ENCODE measurements at places on chromosomes 4 and X. TPM values are rescaled to one million over a fixed set of nuclear protein-coding genes. Genes with fewer than 3 reads are reported as not detected.

- peaks cover 12% of the 10 kb centered on the region for H3K27me3 ChIP-seq
- peak overlapping the region; percentile 63 for H3K27ac ChIP-seq
- peak; percentile 61 for DNase-seq
Measured at GRCh38 chr4:145936997-145937901, 1.4 kb downstream of the ZNF827 start.

- no peak for DNase-seq
- peaks cover 15% of the 10 kb centered on the region for H3K36me3 ChIP-seq
- H3K27ac ChIP-seq, result no peak overlapping the region
- H3K27me3 ChIP-seq, result no peaks in the 10 kb centered on the region
Measured at GRCh38 chr4:106315476-106315967, 487 bp downstream of the TBCK start.

GRCh38 chr4:34271479-34272355, 1972.6 kb downstream of the ARAP2 start:
- no peaks in the 10 kb centered on the region for H3K27me3 ChIP-seq
- no peak overlapping the region for H3K27ac ChIP-seq
- DNase-seq, result no peak

DNA sequence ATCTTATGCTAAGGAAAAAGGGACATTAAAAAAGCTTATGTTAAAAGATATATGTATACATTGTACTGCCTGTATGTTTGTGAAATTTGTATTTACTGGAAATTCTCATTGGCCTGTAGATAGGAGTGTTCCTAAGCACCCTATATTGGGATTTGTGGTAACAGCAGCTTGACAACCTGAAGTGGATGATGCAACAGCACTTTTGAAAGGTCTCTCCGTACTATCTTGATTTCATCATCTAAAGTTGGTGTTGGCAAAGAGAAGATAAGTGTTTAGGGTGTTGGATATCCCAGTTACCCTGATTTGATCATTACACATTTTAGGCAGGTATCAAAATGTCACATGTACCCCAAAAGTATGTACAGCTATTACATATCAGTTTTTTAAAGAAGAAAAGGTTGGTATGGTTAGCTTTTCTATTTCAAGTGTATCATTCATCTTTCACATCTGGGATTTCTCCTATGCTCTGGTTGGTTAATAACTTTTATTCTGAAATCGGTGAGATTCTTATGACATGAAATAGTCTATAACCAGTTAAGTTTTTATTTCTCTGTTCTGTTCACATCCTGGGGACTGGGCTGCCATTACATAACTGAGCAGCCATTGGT, 10.3 kb downstream of the HADH start:
- no peaks in the 10 kb centered on the region for H3K27me3 ChIP-seq
- no peak for DNase-seq

GRCh38 chr4:19577097-19577496, 674.6 kb upstream of the SLIT2 start:
- no peaks in the 10 kb centered on the region for H3K4me1 ChIP-seq
- no peak overlapping the region for H3K4me3 ChIP-seq
- H3K36me3 ChIP-seq, result no peaks in the 10 kb centered on the region
- DNase-seq, result no peak
- no peak overlapping the region for H3K27ac ChIP-seq

DNA sequence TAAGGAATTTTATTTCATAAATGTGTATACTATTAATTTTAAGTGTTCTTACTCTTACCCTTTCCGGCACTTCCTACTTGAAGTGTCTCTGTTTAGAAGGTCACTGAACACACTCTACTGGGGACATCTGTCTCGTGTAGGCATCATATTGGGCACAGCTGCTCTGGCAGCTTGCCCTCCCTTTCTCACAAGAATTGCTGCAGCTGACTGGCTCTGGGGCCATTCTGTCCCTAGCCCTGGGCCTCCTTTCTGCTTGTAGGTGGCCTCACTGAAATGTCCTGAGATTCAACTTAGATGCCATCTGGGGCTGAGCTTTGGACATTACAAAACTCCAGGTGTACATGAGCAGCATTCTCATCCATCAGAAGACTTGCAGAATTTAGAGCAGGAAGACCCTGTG, 49.6 kb downstream of the SMAD1 start:
- H3K27ac ChIP-seq, result no peak overlapping the region
- H3K4me3 ChIP-seq, result no peak overlapping the region
- H3K36me3 ChIP-seq, result no peaks in the 10 kb centered on the region
- no peaks in the 10 kb centered on the region for H3K4me1 ChIP-seq

GRCh38 chr4:153622778-153623240, 61.3 kb upstream of the TLR2 start:
- peaks cover 9% of the 10 kb centered on the region for H3K4me1 ChIP-seq
- no peak overlapping the region for H3K4me3 ChIP-seq
- H3K36me3 ChIP-seq, result peaks cover 65% of the 10 kb centered on the region
- no peak overlapping the region for H3K27ac ChIP-seq

DNA sequence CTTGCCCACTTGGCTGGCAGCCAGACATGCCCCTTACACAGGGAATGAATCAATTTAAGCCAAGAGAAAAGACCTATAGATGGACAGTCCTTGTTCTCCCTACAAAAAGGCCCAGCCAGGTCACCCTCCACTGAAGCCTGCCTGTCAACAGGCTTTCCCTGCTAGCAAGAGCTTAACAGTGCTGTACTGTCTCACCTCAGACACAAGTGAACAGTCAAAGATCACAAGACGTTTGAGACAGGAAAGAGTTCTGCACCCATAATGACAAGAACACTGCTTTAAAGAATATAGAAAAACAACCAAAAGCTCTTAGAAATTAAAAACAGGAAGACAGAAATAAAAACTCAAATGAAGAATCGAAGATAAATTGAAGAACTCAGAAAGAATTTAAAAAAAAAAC, 4.6 kb downstream of the RNF175 start:
- H3K27me3 ChIP-seq, result peaks cover 46% of the 10 kb centered on the region
- H3K27ac ChIP-seq, result no peak overlapping the region
- no peak for DNase-seq
- peaks cover 2% of the 10 kb centered on the region for H3K4me1 ChIP-seq

DNA sequence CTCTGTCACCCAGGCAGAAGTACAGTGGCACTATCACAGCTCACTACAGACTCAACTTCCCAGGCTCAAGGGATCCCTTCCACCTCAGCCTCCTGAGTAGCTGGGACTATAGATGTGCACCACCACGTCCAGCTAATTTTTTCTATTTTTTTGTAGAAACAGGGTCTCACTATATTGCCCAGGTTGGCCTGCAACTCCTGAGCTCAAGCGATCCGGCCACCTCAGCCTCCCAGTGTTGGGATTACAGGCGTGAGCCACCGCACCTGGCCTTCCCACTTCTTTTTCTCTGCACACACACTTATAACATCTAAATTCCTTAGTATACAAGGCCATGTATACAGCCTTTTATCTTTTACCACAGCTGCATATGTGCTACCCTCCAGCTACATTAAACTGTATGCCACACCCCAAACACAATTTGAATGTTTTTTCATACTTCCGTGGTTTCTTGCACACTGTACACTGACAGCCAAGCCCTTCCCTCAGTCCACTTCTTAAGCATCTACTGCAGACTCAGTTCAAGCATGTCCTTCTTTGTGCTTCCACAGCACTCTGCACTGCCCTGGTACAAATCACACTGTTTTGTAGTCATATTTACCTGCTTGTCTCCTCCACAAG, 6.5 kb downstream of the SLC7A3 start:
- DNase-seq, result no peak
- no peak overlapping the region for H3K27ac ChIP-seq
- H3K4me1 ChIP-seq, result no peaks in the 10 kb centered on the region
- no peaks in the 10 kb centered on the region for H3K36me3 ChIP-seq

CT45A2 gene
- total RNA-seq, result not detected

TKTL2 gene
- total RNA-seq, result not detected

GNRHR gene
- not detected for total RNA-seq
